ENCODE measurements at places on chromosomes 5 and 9.

DNA sequence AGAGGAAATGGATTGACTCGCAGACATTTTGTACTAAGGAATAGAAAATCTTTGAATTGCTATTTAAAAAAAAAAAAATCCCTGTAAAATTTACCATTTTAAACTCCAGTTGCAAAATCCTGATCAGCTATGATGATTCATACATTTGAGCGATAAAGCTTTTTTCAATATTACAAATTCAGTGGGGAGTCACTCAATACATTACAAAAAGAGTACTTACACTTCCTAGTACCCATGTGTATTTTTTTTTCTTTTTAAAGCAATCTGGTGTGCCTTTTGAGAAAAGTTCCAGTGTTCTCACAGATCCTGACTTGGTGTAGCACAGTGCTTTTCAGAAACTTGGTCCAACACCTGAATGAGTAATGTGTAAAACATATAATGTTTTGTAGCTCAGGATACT, 54.3 kb downstream of the PIK3R1 start:
- DNase-seq, result no peak

- no peak for DNase-seq
These were observed 62.0 kb downstream of the PSMB7 start for GRCh38 chr9:124353166-124353768.

DNA sequence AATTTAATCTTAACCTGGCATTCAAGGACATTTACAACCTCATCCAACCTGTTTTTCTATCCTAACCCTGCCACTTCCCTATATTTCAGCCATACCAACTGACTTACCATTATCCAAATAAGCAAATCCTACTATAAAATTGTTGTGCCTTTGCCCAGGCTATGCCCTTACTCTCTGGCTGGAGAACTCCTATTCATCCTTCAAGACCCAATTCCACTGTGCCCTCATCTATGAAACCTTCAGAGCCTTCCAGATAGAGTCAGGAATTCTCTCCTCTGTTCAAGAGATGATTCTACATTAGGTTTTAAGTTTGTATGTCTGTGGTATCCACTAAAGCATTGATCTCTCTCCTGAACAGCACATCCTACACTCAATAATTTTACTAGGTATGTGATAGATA, 46.3 kb upstream of the MSX2 start:
- DNase-seq, result no peak

GRCh38 chr5:33994845-33995244, 10.4 kb upstream of the SLC45A2 start:
- DNase-seq, result no peak

DNA sequence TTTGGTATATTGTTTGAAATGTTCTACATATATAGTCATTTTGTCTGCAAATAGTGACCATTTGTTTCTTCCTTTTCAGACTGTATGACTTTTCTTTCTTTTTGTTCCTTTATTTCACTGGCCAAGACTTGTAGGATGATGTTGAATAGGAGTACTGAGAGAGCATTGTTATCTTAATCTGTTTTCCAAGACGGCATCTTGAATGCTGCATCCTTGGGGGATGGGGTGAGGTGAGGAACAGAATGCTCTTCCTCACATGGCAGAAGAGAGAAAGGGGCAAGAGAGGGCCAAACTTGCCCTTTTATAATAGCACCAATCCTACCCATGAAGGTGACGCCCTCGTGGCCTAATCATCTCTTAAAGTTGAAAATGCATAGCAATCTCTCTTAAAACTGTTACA, 3.7 kb upstream of the ZNF510 start:
- DNase-seq, result no peak

DNA sequence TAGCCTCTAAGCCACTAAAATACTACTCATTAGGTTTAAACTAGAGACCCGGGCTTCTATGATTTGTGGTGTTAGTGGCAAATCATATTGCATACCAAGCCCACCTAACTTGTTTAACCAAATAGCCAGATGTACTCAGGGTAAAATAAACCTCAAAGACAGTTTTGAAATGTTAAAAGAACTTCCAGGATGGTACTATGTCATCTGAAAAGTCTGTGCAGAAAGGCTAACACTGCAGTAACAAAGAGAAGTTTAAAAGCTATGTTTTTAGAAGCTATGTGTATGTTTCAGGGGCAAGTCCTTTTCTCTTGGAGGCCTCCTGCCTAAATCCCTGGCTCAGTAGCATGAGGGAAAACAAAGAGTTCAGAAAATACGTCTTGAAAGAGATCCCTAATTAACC, 84.9 kb upstream of the IL7R start:
- DNase-seq, result no peak

DNA sequence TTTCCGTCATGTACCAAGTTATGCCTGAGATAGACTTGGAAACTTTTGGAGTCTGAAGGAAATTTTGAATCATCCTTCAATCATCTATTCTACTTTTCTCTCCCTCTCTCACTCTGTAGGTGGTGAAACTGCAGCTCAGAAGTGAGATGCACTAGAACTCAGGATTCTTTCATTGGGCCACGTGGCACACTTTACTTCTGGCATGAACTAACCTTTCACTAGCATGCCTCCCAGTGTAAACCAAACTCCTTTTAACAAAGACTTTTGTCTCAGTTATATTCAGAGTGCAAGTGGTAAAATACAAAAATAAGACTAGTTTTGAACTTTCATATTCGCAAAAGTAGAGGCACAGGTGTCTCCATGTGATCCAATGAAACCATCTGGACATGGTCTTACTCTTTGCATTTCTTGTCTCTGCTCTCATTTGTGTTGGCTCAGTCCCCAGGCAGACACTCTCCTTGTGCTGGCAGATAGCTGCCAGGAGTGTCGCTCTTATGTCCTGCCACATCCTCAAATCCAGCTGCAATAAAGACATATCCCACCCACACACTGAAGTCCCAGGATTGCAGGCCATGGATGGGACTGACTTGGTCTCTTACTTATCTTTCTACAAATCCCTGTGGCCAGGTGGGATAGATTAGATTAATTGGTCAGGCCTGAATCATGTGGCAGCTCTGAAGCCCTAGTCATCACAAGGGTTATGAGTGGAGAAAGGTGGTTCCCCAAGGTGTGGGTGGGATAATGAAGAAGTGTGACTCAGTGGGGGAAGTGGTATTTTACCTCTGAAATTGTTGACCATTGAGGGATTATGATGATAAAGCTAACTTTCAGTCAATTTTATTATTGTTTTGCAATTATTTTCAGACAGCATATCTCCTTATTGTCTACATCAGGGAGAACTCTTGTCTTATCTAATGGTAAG, 267.5 kb downstream of the GABRB2 start:
- DNase-seq, result no peak

DNA sequence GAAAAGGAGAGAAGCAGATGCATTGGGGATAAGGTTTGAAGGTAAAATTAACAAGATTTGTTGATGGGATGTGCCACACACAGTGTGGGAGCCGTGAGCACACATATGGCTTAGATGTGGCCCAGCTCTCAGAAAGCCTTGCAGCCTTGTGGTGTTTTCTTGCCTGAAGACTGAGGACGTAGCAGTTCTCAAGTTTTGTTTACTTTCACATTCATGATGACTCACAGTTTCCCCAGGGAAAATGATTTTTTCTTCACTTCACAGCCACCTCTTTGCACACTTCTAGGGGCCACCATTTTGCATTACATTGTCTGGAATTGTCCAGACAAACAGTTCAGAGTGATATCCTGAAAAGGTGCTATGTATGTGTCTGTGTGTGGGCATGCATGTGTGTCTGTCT, 126.2 kb downstream of the BASP1 start:
- no peak for DNase-seq

DNA sequence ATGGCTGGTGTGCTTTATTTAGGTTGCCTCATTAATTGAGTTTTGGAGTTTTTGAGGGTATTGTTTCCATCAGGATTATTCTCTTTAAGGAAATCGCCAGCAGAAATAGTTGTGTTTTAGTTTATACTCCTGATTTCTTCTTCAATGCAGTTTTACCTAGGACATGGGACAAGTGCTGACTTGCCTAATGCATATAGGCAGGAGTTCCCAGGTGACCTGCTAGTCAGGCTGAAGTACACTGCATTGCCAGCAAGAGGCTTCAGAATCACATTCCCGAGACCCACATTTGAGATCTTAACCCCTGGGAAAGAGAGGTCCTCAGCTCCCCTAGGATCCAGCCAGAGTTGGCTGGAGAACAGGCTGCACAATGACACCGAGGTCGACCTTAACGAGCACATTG, 1.5 kb upstream of the OR1N2 start:
- DNase-seq, result no peak

DNA sequence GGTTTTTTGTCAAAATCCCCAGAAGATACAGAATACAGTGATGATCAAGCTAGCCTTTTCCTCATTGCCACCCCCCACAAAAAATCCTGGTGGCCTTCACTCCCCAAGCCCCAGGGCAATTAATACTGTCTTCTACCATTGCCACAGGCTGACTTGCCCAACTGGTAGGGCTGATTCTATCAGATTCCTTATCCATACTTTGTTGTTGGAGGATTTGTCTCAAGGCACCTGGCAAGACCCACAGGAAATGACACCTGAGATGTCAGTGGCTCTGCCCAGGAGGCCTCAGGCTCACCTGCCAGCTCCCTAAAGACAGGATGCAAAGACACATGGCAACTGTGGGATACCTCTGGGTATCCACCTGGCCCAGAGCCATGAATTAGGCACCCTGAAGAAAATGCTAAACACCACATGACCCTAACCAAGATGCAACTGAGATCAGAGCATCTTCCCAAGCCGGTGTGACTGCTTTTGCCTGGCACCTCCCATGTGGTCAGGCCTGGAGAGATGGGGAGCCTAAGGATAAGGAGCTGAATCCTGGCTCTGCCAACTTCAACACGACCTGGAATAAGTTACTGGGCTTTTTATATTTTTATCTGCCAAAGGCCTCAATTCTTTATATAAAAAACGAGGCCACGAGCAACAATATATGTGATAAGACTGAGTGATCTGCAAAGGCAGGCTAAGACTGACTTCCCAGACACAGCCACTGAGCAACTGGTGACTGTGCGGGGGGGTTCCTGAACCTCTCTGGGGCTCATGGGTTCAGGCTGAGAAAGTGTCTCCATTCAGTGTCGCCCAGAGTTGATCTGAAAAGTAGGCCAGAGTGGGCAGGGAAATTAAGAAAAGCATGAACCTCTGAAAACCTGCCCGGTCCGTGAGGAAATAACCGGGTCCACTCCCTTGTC, 944 bp downstream of the ATOX1 start:
- no peak for DNase-seq

GRCh38 chr9:89690334-89690912, 85.6 kb downstream of the GADD45G start:
- no peak for DNase-seq

DNA sequence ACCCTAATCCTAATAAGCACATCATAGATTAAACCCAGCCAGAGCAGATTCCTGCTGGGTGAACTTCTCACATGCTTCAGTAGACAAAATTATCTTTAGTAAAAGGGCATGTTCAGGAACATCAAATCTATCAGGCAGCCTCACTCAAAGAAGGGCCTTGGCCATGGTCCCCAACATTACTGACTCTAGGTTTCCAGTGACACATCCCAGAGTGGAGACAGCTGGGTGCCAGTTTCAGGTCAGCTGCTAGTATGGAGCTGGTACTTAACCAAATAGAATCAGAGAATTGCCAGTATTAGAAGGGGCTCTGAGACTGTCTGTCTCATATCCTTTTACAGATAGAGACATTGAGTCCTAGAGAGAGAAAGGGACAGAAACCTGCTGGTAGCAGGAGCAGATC, 44.1 kb upstream of the GALNT10 start:
- no peak for DNase-seq
